ENCODE measurements at places on chromosomes 1 and 21. TPM values are rescaled to one million over a fixed set of nuclear protein-coding genes. Genes with fewer than 3 reads are reported as not detected.

PLA2G2F gene
- total RNA-seq = not detected

CLCC1 gene
- total RNA-seq = 17.9 TPM

SLC1A7 gene
- 1.1 TPM for total RNA-seq

S100A12 gene
- total RNA-seq = 5.2 TPM

CCDC181 gene
- 0.29 TPM for total RNA-seq

DNA sequence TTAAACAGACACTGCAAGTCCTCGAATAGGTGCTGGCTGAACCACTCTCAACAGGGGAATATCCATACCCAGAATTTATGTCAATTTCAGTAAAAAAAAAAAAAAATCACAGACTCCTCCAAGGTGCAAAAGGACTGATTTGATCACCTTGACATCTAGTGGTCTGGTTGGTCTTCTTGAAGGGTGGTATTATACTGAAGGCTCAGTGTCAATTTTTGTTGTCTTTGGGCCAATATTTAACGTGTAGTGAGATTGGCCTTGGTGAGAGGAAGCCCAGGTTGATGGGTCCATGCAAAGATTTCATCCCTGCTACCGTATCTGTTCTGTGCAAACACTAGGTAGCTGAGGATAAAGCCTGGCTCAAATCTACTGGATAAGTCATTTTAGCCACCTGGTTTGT lies 4.0 kb upstream of the GBP5 start:
- no peak overlapping the region for H3K4me3 ChIP-seq
- no peaks in the 10 kb centered on the region for H3K27me3 ChIP-seq
- no peak for DNase-seq
- H3K4me1 ChIP-seq = no peaks in the 10 kb centered on the region

- no peaks in the 10 kb centered on the region for H3K4me1 ChIP-seq
- no peak for DNase-seq
- H3K27ac ChIP-seq = no peak overlapping the region
- no peaks in the 10 kb centered on the region for H3K36me3 ChIP-seq
- H3K4me3 ChIP-seq = no peak overlapping the region
These were observed 31.1 kb downstream of the EDARADD start for GRCh38 chr1:236425031-236425663.

GRCh38 chr21:28445141-28445830 lies 547.4 kb downstream of the LTN1 start:
- H3K27ac ChIP-seq = no peak overlapping the region
- H3K36me3 ChIP-seq = no peaks in the 10 kb centered on the region
- H3K27me3 ChIP-seq = no peaks in the 10 kb centered on the region

GRCh38 chr1:92458146-92458545 lies 28.6 kb downstream of the GFI1 start:
- DNase-seq = no peak
- no peak overlapping the region for H3K27ac ChIP-seq
- no peaks in the 10 kb centered on the region for H3K4me1 ChIP-seq
- no peaks in the 10 kb centered on the region for H3K36me3 ChIP-seq
- no peak overlapping the region for H3K4me3 ChIP-seq

DNA sequence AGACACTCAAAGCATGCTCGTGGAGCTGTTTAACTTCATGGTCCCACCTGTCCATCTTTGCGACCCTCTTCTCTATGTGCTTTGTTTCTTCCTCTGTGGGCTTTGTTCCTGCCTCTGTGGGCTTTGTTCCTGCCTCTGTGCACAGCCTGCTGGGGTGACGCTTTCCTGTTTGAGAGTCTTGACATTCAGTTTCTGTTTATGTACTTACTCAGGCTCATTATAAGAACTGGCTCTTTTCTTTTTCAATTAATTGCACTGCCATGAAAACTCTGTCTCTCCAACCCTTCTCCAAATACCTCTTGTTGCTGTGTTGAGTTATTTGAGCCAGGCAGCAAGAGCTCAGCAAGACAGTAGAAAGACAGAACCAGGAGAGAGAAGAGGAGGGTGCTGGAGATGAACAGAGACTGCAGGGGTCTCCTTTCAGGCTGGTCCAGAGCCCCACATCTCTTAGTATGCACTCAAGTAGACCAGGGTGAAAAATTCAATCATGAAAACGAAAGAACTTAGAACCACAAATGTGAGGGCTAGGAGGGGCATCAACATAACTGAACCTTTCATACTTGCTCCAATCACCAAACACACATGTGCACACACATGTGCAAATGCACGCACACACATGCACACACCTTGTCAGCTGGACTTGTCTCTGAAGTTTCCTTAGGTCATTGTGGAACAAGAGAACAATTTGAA lies 88.3 kb upstream of the SGIP1 start:
- H3K36me3 ChIP-seq = no peaks in the 10 kb centered on the region
- peaks cover 16% of the 10 kb centered on the region for H3K4me1 ChIP-seq
- H3K4me3 ChIP-seq = no peak overlapping the region
- no peaks in the 10 kb centered on the region for H3K27me3 ChIP-seq

DNA sequence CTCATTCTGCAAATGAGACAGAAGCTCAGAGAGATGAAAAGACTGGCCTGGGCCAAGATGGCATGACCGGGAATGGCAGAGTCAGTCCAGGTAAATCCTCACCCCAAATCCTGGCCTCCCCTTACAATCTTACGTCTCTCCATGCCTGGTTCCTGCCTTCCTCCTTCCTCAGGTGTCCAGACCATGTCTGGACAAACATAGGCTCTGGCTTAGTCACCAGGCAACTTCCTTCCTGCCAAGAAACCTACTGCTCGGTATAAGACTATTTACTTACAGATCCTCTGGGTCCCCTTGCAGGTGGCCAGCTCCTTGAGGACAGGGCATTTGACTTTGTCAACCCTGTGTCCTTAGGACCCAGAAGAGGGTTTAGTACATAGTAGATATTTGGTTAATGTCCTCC lies 69.4 kb upstream of the ROR1 start:
- H3K4me3 ChIP-seq = no peak overlapping the region
- H3K4me1 ChIP-seq = no peaks in the 10 kb centered on the region
- no peak for DNase-seq
- no peaks in the 10 kb centered on the region for H3K27me3 ChIP-seq
- H3K36me3 ChIP-seq = no peaks in the 10 kb centered on the region
- H3K27ac ChIP-seq = no peak overlapping the region

- peaks cover 24% of the 10 kb centered on the region for H3K4me1 ChIP-seq
- H3K36me3 ChIP-seq = peaks cover 31% of the 10 kb centered on the region
- H3K27me3 ChIP-seq = no peaks in the 10 kb centered on the region
- H3K27ac ChIP-seq = peak overlapping the region; percentile 90
These were observed 11.8 kb downstream of the RCC1 start for GRCh38 chr1:28517649-28517999.

DNA sequence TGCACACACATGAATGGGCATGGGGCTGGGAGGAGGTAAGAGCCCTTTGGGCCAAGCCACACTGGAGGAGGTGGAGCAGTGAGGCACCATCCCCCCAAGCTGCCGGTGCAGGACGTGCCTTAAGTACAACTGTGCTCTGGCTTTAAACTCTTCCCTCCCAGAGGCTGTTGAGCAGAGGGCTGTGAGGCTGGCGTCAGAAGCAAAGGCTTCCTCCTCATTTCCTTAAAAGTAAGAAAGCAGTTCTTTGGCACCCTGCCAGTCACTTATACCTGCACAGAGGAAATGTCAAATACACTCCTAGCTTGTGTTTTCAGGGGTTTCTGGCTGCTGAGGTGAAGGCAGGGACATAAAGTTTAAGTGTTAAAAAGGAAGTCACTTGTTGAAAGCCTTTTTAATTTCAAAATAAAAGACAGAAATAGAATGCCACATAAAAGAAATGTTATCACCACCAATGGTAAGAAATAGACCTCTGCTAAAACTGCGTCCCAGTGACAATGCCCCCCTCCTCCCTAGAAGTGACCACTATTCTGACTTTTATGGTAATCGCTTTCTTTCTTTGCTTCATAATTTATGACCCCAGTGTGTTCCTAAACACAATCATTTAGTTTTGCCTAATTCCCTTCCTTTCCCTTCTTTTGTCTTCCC lies 33.0 kb downstream of the LAMC2 start:
- H3K4me1 ChIP-seq = peaks cover 13% of the 10 kb centered on the region
- H3K36me3 ChIP-seq = no peaks in the 10 kb centered on the region
- H3K27me3 ChIP-seq = no peaks in the 10 kb centered on the region
- DNase-seq = peak; percentile 80

DNA sequence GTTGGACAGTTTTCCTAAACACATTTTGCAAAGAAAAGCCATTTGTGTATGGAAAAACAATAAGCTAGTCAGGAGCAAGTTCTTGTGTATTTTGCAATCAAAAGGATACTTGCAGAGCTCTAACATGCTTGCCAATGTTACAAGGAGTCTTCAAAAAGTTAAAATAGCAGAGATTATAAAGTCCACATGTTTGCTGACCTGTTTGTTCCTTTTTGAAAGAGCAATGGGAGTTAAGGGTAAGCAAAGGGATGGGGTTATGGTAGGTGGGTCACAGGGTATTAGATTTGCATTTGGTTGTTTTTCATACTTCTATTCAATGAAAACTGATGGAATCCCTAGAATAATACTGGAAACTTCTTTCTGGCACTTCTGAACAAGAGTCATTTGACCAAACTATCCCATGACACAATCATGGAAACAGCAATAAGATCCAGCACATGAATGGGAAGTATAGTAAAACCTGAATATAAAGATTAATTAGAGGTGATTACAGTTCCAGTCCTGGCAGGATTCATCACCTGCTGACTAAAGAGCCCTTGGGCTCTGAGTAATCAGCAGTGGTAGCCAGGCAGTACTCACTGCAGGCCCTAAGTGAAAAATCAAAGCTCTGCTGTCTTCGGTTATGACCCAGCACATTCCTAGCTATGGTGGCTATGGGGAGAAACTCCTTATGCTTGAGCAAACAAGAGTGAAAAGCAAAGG lies 27.1 kb upstream of the ZC3H11B start:
- H3K27ac ChIP-seq = no peak overlapping the region
- no peaks in the 10 kb centered on the region for H3K36me3 ChIP-seq
- H3K4me3 ChIP-seq = no peak overlapping the region
- H3K27me3 ChIP-seq = no peaks in the 10 kb centered on the region
- no peak for DNase-seq

DNA sequence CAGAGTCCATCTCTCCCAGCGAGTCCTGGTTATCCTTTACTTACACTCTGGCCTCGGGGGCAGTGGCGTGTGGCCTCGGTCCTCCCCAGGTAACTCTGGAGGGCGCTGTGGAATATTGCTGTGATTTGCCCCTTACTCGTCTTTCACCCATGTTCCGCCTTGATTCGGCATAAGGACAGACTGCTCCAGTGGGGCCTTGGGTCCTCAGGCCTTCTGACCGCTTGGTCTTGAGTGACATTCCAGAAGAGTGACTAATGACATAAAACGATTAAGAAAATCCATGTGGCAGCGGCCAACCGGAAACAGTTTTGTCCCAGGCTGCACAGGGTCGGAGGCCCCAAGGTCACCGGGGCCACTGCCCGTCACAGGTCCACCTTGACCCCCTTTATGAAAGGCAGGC lies 11.0 kb downstream of the ICMT start:
- H3K4me3 ChIP-seq = no peak overlapping the region
- peaks cover 3% of the 10 kb centered on the region for H3K4me1 ChIP-seq
- no peak overlapping the region for H3K27ac ChIP-seq
- H3K27me3 ChIP-seq = no peaks in the 10 kb centered on the region
- no peak for DNase-seq

DNA sequence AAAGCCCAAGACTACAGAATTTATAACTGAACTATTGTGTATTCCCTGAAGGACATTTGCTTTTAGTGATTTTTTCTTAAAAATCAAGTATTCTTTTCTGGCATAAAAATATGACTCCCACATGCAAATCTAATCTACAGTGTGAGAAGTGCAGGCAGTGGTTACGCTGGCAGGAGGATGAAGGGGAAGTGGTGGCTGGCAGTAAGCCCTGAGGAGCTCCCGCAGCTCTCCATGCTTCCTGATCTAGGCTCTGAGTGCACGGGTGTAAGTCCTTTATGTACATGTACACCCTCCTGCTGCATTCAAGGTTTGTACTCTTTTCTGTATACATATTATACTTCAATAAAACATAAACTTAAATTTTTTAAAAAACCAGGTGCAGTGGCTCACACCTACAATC lies 67.5 kb upstream of the PRDX6 start:
- H3K27ac ChIP-seq = no peak overlapping the region
- peak; percentile 78 for DNase-seq
- no peaks in the 10 kb centered on the region for H3K36me3 ChIP-seq
- H3K4me3 ChIP-seq = no peak overlapping the region

GRCh38 chr1:41918450-41919043 lies at the start of gene HIVEP3:
Gene HIVEP3 (minus strand): TSS chr1:41918922.
- peak within 1 kb of the TSS; percentile 60 for H3K27ac ChIP-seq
- peaks cover 40% of the 10 kb centered on the region for H3K4me1 ChIP-seq
- H3K36me3 ChIP-seq = no peaks in the 10 kb centered on the region
- H3K27me3 ChIP-seq = no peaks in the 10 kb centered on the region
- DNase-seq = no peak

DNA sequence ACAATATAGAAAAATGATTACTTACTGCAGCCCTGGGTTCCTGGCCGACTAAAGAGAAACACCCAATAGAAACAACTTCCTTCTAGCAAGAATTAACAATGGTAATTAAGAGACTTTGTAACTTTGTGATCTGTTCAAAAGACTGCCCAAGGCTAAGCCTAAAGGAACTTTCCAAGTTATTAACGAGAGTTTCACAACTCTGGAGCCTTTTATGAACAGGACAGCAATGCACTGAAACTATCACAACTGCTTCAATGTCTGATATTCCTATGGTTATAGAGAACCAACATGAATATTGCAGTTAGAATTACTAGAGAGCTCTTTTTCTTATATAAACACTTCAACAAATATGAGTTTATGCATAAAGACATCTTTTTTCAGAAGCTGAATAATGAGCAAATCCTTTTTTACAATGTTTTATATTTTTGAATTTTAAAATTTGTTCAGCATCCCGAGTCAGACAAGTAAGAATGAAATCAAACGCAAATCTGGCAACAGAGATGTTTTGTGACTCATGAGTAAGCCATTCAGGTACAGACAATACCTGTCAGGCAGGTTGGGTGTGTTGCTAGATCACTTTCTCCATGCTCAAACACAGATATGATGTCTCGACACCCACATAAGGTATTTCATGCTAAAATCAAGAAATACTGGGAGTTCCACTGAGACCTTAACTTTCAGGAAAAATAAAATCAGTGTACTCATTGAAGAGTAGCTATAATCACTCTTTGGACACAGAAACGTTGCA lies 22.2 kb upstream of the KCNJ15 start:
- H3K4me1 ChIP-seq = no peaks in the 10 kb centered on the region
- H3K4me3 ChIP-seq = no peak overlapping the region
- no peak for DNase-seq

GRCh38 chr1:196063294-196063693 lies 544.9 kb downstream of the KCNT2 start:
- no peak for DNase-seq
- no peaks in the 10 kb centered on the region for H3K4me1 ChIP-seq
- H3K27ac ChIP-seq = no peak overlapping the region
- H3K27me3 ChIP-seq = no peaks in the 10 kb centered on the region

- DNase-seq = no peak
- H3K36me3 ChIP-seq = no peaks in the 10 kb centered on the region
- H3K4me3 ChIP-seq = no peak overlapping the region
- H3K27ac ChIP-seq = no peak overlapping the region
- H3K27me3 ChIP-seq = no peaks in the 10 kb centered on the region
- H3K4me1 ChIP-seq = peaks cover 6% of the 10 kb centered on the region
These were observed 327.3 kb downstream of the SIPA1L2 start for GRCh38 chr1:232302376-232303221.

GRCh38 chr1:195948123-195948895 lies 659.9 kb downstream of the KCNT2 start:
- no peaks in the 10 kb centered on the region for H3K36me3 ChIP-seq
- no peak overlapping the region for H3K27ac ChIP-seq
- peak; percentile 51 for DNase-seq
- no peaks in the 10 kb centered on the region for H3K4me1 ChIP-seq
- H3K27me3 ChIP-seq = no peaks in the 10 kb centered on the region

Measured in upper lobe of left lung (tissue), 6 donors.